ENCODE measurements at places on chromosomes 11 and 22. TPM values are rescaled to one million over a fixed set of nuclear protein-coding genes. Genes with fewer than 3 reads are reported as not detected.

- DNase-seq = no peak
Measured at GRCh38 chr22:47615051-47615450, 852.6 kb downstream of the TBC1D22A start.

- DNase-seq = no peak
Measured at GRCh38 chr11:128610721-128611617, 23.6 kb upstream of the ETS1 start.

DNA sequence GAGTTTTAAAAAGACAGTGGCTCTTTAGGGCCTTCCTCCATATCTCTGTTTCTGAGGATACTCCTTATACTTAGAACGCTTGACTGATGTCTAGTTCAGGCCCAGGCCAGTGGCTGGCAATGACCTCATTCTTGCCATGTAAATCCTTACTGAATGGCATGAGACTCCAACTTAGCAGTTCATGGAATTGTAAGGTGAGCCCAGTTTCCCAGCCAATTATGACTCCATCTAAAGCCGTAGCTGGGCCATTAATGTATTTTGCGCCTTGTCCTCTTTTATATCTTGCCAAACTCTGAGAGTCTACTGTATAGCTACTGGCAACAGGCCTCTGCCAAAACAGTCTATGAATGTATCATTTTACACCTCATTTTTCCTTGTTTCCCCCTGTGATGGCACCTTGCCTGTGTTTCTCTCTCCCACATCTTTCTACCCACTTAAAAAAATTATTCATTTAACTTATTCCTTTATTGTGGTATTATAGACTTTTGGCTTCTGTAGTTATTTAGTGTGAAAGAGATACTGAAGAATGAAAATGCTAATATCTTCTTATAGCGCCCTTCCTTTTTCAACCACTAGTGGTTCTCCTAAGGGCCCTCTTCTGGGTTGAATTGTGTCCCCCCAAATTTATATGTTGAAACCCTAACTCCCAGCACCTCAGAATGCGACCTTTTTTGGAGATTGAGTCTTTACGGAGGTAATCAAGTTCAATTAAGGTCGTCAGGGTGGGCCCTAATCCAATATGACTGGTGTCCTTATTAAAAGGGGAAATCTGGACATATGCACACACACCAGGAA, 67.4 kb downstream of the ZNRF3 start:
- DNase-seq = no peak

The SC5D gene
- total RNA-seq = 48.6 TPM

GRCh38 chr11:134632347-134633119, 220.5 kb upstream of the B3GAT1 start:
- DNase-seq = no peak
